Heart left ventricle (tissue), 16 donors: ENCODE measurements at places on chromosomes 12 and 14. TPM values are rescaled to one million over a fixed set of nuclear protein-coding genes. Genes with fewer than 3 reads are reported as not detected.

- DNase-seq = no peak
- no peak overlapping the region for H3K27ac ChIP-seq
- no peak overlapping the region for H3K4me3 ChIP-seq
Measured at GRCh38 chr12:122366685-122367475, 55.6 kb downstream of the CLIP1 start.

- no peak for DNase-seq
- H3K4me1 ChIP-seq = no peaks in the 10 kb centered on the region
- peaks cover 89% of the 10 kb centered on the region for H3K36me3 ChIP-seq
- H3K27me3 ChIP-seq = no peaks in the 10 kb centered on the region
- H3K27ac ChIP-seq = no peak overlapping the region
Measured at GRCh38 chr12:112029301-112029700, 16.1 kb downstream of the ERP29 start.

Gene GLIPR1L1
- not detected for total RNA-seq

Gene NEUROD4
- not detected for total RNA-seq

DNA sequence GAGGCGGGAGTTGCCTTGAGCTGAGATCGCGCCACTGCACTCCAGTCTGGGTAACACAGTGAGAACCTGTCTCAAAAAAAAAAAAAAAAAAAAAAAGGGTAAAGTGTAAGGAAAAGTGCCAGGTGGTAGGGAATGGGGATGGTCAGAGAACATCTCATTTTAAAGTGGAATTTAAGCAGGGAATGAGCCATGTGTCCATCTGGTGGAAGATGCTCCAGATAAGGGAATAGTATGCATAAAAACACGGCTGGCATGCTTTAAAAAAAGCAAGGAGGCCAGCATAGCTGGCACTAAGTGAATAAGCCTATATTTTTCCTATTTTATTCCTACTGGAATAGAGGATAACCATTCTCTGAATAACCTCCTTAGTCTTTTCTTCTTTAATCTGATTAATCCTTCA, 33.7 kb downstream of the FAM186A start:
- no peak overlapping the region for H3K27ac ChIP-seq
- H3K36me3 ChIP-seq = no peaks in the 10 kb centered on the region
- H3K4me3 ChIP-seq = no peak overlapping the region
- H3K4me1 ChIP-seq = no peaks in the 10 kb centered on the region

DNA sequence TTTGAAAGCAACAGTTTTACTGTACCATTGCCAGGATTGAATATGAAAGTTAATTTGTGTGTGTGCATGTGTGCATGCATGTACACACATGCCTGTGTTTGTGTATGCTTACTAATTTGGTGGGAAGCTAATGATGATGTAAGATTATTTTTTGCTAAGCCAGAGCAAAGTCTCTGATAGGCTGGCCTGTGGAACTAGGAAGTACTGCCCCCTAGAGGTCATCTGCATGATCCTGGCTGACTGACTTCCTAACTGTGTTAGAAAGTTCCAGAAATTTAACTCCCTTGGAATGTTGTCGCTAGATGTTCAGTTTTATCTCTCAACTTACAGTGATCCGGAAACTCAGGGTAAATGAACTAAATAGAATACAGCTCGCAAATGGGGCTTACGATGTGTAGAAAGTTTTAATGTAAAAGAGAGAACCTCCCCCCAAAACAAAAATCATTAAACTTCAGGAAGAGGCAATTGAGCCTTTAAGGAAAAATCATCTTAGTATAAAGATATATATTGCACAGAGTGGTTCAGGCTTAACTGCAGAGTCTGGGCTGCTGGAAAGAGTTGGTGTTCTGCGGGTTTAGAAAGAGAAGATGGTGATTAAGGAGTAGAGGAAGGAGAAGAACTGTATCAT, 34.3 kb upstream of the SLC38A1 start:
- no peaks in the 10 kb centered on the region for H3K27me3 ChIP-seq
- no peaks in the 10 kb centered on the region for H3K36me3 ChIP-seq
- no peak overlapping the region for H3K27ac ChIP-seq
- H3K4me1 ChIP-seq = no peaks in the 10 kb centered on the region
- H3K4me3 ChIP-seq = no peak overlapping the region
- no peak for DNase-seq

- no peak overlapping the region for H3K27ac ChIP-seq
- no peak overlapping the region for H3K4me3 ChIP-seq
- no peaks in the 10 kb centered on the region for H3K4me1 ChIP-seq
- no peaks in the 10 kb centered on the region for H3K36me3 ChIP-seq
- H3K27me3 ChIP-seq = no peaks in the 10 kb centered on the region
- DNase-seq = no peak
Measured at GRCh38 chr12:25615119-25615518, 62.0 kb upstream of the LMNTD1 start.

DNA sequence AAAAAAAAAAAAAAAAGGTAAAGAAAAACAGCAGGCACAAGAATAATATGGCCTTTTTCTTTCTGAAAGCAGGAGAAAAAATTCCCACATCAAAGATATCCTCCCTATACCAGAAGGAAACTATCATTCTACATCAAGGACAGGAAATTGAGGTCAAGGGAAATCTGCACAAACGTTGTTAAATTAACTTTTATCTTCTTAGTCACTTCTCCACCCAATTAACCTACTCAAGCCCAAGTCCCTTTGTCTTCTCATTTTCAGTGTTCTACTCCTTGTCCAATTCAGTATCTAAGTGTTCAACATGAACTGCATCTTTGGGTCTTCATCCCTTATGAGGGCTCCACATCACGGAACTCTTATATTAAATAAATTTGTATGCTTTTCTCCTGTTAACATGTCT, 15.7 kb downstream of the NDUFA12 start:
- H3K4me1 ChIP-seq = peaks cover 5% of the 10 kb centered on the region
- DNase-seq = no peak
- H3K4me3 ChIP-seq = no peak overlapping the region
- H3K36me3 ChIP-seq = peaks cover 38% of the 10 kb centered on the region
- no peak overlapping the region for H3K27ac ChIP-seq
- H3K27me3 ChIP-seq = no peaks in the 10 kb centered on the region

DNA sequence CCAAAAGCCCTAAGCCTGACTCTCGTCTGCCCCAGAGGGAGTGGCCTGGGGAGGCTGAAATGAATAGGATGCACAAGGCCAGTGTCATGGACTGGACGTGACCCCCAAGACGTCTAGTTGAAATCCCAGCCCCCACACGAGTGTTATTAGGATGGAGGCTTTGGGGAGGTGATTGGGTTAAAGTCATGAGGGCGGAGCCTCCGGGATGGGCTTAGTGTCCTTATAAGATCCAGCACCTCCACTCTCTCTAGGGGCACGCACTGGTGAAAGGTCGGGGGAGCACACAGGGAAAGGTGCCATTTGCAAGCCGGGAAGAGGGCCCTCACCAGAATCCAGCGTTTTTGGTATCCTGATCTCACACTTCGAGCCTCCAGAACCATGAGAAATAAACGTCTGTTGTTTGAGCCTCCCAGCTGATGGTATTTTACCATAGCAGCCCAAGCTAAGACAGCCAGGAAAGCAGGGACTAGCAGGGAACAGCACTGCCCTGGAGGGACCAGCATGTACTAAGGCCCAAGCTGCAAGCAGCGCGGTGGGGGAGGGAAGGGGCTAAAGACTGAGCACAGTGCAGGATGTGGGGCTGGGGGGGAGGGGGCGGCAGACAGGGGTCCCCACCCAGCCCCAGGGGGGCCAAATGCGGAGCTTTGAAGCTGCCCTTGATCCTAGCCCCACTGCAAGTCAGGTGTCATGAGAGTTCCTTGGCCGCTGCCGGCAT, 78.3 kb upstream of the NCOR2 start:
- DNase-seq = no peak
- H3K4me3 ChIP-seq = no peak overlapping the region
- no peak overlapping the region for H3K27ac ChIP-seq
- H3K36me3 ChIP-seq = no peaks in the 10 kb centered on the region
- no peaks in the 10 kb centered on the region for H3K27me3 ChIP-seq
- H3K4me1 ChIP-seq = peaks cover 9% of the 10 kb centered on the region
